Naive thymus-derived CD4-positive, alpha-beta T cell (primary cell): ENCODE measurements at places on chromosomes 16 and 17. TPM values are rescaled to one million over a fixed set of nuclear protein-coding genes. Genes with fewer than 3 reads are reported as not detected.
A peak's percentile ranks its signal among the peaks of the same experiment; 100 is the strongest.

The MEIOB gene
- not detected for total RNA-seq

The CLEC3A gene
- total RNA-seq, result not detected

The TNFRSF17 gene
- 1.2 TPM for total RNA-seq

- peaks cover 9% of the 10 kb centered on the region for H3K4me1 ChIP-seq
- DNase-seq, result no peak
- no peak overlapping the region for H3K4me3 ChIP-seq
- H3K36me3 ChIP-seq, result peaks cover 54% of the 10 kb centered on the region
- no peak overlapping the region for H3K27ac ChIP-seq
Observed at GRCh38 chr16:30604316-30604947, 5.8 kb downstream of the ZNF689 start.

GRCh38 chr16:72224260-72224768 lies 52.4 kb upstream of the PMFBP1 start:
- no peaks in the 10 kb centered on the region for H3K36me3 ChIP-seq
- no peak overlapping the region for H3K4me3 ChIP-seq
- no peaks in the 10 kb centered on the region for H3K4me1 ChIP-seq

GRCh38 chr16:68590201-68590994 lies 51.3 kb downstream of the ZFP90 start:
- peak; percentile 53 for DNase-seq
- no peaks in the 10 kb centered on the region for H3K36me3 ChIP-seq
- H3K4me3 ChIP-seq, result no peak overlapping the region
- H3K27ac ChIP-seq, result no peak overlapping the region
- H3K27me3 ChIP-seq, result no peaks in the 10 kb centered on the region
